ENCODE measurements at places on chromosomes 12 and 14. TPM values are rescaled to one million over a fixed set of nuclear protein-coding genes. Genes with fewer than 3 reads are reported as not detected.
A peak's percentile ranks its signal among the peaks of the same experiment; 100 is the strongest.

The SLCO1B1 gene
- total RNA-seq, result not detected

The TMEM132C gene
- not detected for total RNA-seq

The GPR135 gene
- 2.5 TPM for total RNA-seq

The CNOT2 gene
- 87.0 TPM for total RNA-seq

The ASIC1 gene
- total RNA-seq, result 1.2 TPM

- no peak for DNase-seq
Observed at GRCh38 chr12:123764109-123764508, 2.0 kb downstream of the DNAH10 start.

- DNase-seq, result no peak
Observed at GRCh38 chr14:90274019-90274418, 17.7 kb downstream of the PSMC1 start.

GRCh38 chr14:93010522-93011140, 87.7 kb downstream of the CHGA start:
- no peak for DNase-seq

- no peak for DNase-seq
Observed at GRCh38 chr14:74754157-74754556, 9.0 kb upstream of the YLPM1 start.

- DNase-seq, result no peak
Observed at GRCh38 chr12:109572506-109572845, 828 bp downstream of the MMAB start.

- peak; percentile 6 for DNase-seq
Observed at GRCh38 chr14:93160353-93160801, 24.3 kb downstream of the MOAP1 start.

DNA sequence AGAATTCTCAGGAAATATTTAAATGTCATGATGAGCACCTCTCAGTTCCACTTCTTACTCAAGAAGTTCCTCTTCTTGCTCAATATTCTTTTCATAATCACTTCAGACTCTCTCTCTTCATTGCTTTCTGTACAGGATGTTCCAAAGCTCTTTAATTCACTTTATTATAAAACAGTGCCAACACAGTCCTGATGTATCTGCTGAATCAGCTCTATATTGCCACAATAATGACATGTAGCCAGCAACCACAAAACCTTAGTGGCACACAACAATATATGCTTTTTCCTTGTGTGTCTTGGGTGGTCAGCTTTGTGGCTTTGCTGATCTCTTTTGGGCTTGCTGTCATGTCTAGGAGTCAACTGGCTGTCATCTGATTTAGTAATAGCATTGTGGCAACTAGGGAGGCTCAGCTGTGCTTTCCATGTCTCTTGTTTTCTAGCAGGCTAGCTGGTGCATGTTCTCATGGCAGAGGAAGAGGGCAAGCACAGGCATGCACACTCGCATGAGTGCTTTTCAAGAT, 52.8 kb upstream of the SLC2A13 start:
- DNase-seq, result peak; percentile 70

Data from LHCN-M2 (cell line).